Mucosa of descending colon (tissue), 3 donors: ENCODE measurements at places on chromosomes 3 and 15.
A peak's percentile ranks its signal among the peaks of the same experiment; 100 is the strongest.

DNA sequence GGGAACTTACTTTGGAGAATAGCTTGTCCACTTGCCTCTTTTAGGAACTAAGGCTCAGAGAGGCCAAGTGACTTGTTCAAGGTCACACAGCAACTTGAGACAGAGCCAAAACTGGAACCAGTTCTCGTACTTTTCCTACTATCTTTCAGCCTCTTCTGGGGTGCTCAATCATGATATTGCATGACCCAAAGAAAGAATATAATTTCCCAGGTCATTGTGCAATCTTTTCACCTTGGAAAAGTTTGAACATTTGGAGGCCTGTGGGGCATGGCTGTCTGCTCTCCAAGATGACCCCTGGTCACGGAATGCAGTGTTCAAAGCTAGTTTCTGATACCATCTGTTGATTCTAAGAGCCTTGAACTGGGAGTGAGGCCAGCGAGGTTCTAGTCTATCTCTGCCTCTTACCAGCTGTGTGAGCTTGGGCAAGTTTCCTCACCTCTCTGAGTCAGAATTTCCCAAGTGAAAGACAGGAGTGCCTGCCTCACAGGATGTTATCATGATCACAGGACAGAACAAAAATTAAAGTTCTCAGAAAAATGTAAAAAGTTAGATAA, 89.7 kb downstream of the BDH1 start:
- no peak for DNase-seq

DNA sequence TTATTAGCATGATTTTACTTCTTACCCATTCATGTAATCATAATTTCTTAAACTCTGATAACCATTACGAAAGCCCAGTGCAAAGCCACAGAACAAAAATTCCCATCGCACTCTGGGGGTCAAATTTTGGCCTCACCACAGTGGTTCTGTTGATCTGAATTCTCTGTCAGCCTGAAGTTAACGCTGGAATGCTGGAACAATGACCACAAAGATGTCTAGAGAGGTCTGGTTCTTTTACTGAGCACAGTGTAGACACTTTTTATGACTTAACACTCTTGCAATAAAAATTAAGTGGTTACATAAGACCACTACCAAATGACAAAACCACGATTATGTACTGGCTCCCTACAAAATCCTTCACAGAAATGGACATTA, 94.7 kb downstream of the PDZRN3 start:
- DNase-seq = no peak

GRCh38 chr15:47334805-47335535, 382.3 kb upstream of the SEMA6D start:
- DNase-seq = no peak

DNA sequence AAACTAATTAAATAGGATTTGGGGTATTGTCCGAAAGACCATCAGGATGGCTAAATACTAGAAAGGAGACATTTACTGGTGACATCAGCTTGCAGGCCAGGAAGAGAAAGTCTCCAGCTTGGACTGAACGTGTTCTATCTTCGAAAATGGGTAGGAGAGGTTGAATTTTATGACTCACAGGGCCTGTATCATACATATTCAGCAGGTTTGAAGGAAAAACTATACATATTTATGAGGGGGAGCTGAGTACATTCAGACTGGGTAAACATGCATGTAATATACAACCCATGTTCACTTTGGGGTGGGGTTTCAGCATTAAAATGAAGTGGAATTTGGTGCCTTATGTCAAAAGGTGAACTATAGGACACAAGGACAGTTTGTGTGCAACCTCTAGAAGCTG, 129.3 kb upstream of the CRBN start:
- DNase-seq = no peak

- no peak for DNase-seq
Observed at GRCh38 chr15:53548236-53548635, 211.2 kb downstream of the WDR72 start.

GRCh38 chr3:72288955-72289691, 504.2 kb upstream of the PROK2 start:
- DNase-seq = no peak

DNA sequence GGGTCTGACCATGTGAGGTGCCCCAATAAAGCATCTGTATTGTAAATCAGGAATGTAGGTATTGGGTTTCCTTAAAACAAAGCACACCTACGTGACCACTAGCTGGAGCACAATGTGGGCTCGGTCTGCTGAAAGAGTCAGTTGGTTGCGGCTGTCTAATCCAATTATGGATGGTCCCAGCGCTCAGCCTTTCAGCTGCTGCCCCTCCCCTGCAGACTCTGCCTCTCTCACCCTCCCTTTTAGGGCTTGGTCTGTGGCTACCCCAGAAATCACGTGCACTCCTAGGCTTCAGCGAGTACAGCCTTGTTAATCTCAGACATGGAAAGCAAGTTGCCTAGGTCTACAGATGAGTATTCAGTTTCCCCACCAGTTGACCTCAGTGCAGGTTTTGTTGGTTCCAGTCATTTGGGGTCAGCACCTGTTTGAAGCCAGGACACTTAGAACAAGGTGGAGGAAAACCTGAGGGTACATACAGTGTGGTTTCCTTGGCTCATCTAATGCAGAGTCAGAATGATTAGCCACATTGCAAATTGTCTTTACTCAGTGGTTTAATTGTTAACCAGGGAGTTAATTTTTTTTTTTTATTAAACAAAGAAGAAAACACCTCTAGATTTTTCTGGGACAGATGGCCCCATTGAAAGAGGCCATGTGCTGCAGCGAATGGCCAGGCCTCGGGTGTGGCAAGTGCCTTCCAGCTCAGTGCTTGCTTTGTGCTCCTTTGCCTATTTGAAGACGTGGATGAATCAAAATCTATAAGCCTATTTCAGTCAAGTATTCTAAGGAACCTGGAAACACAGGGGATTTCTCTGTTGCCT, 137.7 kb downstream of the IGF1R start:
- DNase-seq = peak; percentile 59

DNA sequence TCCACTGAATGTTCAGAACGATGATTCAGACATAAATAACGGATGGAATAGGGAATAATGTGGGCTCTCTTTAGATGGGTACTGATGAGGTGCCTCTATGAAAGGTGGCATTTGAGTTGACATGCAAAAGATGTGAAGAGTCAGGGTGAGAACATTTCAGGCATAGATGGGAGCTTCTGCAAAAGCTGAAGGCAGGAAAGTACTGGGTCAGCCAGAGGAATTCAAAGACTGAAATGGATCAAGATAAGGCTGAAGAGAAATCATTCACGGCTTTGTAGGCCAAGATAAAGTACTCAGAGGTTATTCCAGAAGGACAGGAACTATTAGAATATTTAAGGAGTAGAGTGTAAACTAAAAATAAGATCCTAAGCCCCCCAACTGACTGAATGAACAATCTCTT, 189.6 kb upstream of the MCTP2 start:
- DNase-seq = no peak

DNA sequence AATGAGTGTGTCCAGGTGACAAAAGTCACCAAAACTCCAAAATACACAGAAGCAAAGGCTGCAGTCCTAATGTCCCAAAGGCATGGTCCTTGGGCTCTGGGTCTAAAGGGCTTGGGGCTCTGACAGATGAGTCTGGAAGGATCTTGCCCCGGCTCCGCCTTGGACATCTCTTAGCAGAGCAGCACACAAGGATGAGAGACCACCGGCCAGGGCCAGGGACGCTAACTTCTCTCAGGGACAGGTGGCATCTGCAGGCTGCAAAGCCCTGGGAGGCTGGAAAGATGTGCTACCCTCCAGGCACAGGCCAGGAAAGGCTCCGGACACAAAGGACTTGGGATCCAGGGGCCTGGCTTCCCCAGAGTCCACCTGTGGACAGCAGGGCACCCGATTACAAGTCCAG, 14.1 kb upstream of the SHISA5 start:
- DNase-seq = no peak

DNA sequence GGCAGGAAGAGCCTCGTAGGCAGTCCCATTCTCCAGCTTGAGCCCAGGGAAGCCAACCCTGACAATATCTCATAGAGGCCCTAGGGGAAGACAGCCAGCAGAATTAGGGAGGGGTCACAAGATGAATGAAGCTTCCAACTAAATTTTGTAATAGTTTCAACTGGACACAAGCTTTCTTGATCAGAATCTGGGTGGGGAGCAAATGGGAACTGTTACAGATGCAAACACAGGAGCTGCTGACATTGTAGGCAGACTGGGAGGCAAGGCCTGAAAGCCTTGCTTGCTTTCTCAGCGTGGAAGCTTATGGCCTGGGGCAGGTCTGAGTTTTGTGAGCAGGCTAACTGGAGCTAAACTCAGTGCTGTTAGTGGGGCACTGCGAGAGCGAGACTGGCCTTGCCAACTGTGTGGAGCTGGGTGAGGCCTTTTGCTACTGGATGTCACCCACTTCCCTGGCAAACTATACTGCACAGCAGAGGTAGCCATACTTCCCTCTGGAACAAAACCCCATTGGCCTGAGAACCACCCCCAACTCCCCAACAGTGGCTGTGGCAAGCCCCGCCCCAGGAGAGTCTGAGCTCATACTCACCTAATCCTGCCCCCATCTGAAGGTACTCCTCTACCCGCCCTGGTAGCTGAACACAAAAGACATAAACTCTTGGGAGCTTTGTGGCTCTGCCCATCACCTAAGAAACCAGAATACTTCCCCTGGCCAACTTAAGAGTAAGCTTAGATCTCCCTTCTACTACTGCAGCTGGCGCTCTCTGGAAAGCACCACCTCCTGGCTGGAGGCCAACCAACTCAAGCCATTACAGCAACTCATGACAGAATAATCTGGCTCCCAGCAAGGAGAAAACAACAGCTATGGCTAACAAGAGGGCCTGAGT, 42.9 kb downstream of the CFAP20DC start:
- peak; percentile 42 for DNase-seq

GRCh38 chr15:33068007-33068481, 126.5 kb downstream of the FMN1 start:
- DNase-seq = peak; percentile 89

- DNase-seq = no peak
Observed at GRCh38 chr15:41919954-41920538, 26.2 kb upstream of the SPTBN5 start.

- no peak for DNase-seq
Observed at GRCh38 chr15:37524601-37525000, 409.8 kb upstream of the TMCO5A start.

DNA sequence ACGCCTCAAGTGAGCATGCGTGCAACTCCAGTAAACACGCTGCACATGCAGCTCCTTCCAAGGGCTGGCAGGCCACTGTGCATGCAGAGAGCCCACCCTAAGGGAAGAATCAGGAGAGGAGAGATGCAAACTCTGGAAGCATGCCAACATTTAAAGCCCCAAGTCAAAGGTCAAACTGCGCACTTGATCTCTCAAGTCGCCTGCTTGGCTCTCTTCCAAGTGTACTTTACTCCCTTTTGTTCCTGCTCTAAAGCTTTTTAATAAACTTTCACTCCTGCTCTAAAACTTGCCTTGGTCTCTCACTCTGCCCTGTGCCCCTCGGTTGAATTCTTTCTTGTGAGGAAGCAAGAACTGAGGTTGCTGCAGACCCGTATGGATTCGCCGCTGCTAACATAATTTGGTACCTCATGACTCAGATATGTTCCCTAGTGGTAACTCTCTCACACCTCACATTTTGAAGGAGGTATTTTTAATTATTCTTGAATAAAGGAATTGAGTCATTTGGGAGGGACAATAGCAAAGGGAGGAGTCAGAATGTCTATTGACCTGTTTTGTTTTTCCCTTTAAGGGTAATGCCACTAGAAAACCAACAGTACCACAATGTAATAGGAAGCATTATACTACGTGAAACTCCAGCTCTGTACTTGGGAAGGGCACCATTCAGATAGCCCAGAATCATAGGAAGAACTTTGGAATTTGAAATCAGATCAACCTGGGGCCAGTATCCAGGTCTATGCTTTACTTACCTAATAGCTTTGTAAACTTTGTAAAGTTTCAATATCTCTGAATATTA, 19.6 kb upstream of the DGKG start:
- DNase-seq = peak; percentile 73

DNA sequence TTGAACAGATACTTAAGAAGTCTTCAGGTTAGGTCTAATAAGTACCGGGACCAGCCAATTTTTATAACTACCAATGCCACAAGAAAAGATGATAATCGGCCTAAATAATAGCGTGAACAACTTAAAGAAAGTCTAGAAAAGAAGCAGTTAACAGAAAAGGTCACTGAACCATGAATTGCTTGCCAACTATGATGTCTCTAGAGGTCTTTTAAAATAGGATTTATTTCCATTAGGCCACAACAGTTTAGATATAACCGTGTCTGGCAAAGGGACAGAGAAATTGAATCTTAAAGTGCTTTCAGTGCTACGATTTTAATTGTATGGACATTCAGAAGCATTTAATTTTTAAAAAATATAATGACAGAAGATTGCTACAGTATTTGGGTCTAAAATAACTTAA, 1070.4 kb downstream of the ROBO1 start:
- no peak for DNase-seq
